Type B pancreatic cell (in vitro differentiated cells): ENCODE measurements at places on chromosomes 11 and 22.
A peak's percentile ranks its signal among the peaks of the same experiment; 100 is the strongest.

DNA sequence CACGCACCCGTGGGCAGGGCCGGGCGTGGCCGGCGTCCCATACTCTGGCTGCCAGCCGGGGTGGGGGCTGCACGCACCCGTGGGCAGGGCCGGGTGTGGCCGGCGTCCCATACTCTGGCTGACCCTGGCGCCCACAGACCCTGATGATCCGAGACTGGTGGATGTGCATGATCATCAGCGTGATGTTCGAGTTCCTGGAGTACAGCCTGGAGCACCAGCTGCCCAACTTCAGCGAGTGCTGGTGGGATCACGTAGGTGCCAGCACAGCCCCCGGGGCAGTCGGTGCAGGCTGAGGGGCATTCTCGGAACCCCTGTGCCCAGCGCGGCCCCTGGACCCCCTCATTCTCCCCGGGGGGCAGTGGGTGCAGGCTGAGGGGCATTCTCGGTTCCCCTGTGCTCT lies 19.0 kb downstream of the RNH1 start:
- no peak for DNase-seq
- H3K27me3 ChIP-seq, result no peaks in the 10 kb centered on the region
- H3K36me3 ChIP-seq, result peaks cover 5% of the 10 kb centered on the region

- DNase-seq, result no peak
- H3K4me3 ChIP-seq, result peak overlapping the region; percentile 40
- peaks cover 41% of the 10 kb centered on the region for H3K4me1 ChIP-seq
Observed at GRCh38 chr11:82996966-82997606, 74.6 kb downstream of the RAB30 start.

DNA sequence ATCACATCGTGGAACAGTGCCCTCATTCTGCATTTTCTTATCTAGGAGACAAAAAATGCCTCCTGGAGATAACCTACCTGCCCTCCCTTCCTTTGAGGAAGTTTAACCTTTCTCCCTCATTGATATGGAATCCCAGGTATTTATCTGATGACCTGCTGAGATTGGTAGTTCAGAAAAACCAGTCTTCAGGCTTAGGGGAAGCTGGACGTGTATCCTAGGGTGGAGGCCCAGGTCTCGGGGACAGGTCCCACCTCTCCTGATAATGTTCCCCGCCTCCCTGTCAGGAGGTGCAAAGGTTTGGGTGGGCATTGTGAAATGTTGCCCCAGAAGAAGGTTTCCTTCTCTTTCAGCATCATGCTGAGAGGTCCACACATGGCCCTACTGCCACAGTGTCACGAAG lies 186.9 kb upstream of the NAV2 start:
- peaks cover 4% of the 10 kb centered on the region for H3K27me3 ChIP-seq
- H3K36me3 ChIP-seq, result no peaks in the 10 kb centered on the region
- DNase-seq, result no peak
- H3K4me3 ChIP-seq, result no peak overlapping the region
- H3K4me1 ChIP-seq, result peaks cover 38% of the 10 kb centered on the region

DNA sequence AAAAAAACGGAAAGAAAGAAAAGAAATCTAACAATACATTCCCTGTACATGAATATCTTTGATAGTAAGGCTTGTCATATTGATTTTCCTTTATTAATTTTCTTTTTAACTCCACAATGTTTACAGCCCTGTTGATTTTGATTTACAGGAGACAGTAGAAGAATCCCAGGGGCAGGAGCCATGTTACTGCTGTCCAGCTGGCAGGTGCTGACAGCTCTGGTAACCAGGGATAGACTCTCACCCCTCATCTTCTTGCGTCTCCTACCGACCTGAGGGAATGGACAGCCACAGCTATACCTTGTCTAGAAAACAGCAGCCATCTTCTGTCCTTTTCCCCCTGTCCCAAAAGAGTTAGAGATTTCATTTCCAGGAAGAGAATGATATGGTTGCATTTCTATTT lies 37.4 kb downstream of the PRDM10 start:
- DNase-seq, result no peak
- no peak overlapping the region for H3K27ac ChIP-seq
- no peaks in the 10 kb centered on the region for H3K27me3 ChIP-seq
- peaks cover 15% of the 10 kb centered on the region for H3K4me1 ChIP-seq
- peaks cover 7% of the 10 kb centered on the region for H3K36me3 ChIP-seq
- H3K4me3 ChIP-seq, result no peak overlapping the region

GRCh38 chr22:43182118-43182517 lies 4.8 kb downstream of the TTLL12 start:
- H3K4me1 ChIP-seq, result peaks cover 10% of the 10 kb centered on the region
- H3K27ac ChIP-seq, result no peak overlapping the region

- no peaks in the 10 kb centered on the region for H3K36me3 ChIP-seq
- H3K27me3 ChIP-seq, result peaks cover 19% of the 10 kb centered on the region
- DNase-seq, result no peak
- H3K4me3 ChIP-seq, result peak overlapping the region; percentile 79
- peak overlapping the region; percentile 49 for H3K27ac ChIP-seq
Observed at GRCh38 chr22:39149915-39150847, 2.3 kb downstream of the CBX7 start.

GRCh38 chr11:78740199-78741071 lies 165.8 kb upstream of the NARS2 start:
- no peak for DNase-seq
- peaks cover 4% of the 10 kb centered on the region for H3K4me1 ChIP-seq

DNA sequence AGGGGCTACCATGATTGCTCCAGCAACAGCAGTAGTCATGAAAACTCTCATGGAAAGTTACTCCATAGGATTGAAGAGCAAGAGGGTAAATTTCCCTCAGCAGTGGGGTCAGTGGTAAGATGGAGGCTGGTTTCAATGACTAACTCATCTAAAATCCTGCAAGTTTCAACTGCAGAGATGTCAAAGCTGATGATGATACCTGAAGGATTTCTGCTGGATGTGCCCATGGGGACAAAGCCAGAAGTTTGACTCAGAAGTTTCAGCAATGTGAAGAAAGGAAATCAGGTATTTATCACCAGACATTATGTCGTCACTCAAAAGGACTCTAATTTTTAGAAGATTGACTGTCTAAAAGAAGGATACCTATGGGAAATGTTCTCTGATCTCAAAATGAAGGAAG lies 29.1 kb downstream of the RAB38 start:
- peaks cover 15% of the 10 kb centered on the region for H3K36me3 ChIP-seq
- no peak overlapping the region for H3K4me3 ChIP-seq
- no peak for DNase-seq
- no peaks in the 10 kb centered on the region for H3K4me1 ChIP-seq
- H3K27ac ChIP-seq, result no peak overlapping the region

DNA sequence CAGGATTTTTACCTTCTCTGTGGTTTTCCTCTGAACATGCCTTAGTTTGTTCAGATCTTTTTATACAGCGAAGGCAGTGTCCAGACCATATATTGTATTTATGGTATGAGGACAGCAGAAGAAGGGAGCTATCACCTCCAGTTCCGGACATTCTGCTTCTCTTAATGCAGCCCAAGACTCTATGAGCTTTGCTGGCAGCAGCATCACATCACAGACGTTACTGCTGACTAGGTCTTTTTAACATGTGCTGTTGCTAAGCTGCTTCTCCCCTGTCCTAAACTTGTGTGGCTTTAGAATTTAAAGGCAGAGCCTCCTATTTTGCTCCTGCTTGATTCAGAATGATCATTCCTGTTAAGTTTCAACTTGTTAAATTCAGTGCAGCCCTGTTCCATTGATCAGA lies 13.4 kb downstream of the MICAL2 start:
- H3K36me3 ChIP-seq, result no peaks in the 10 kb centered on the region
- no peak overlapping the region for H3K4me3 ChIP-seq
- H3K27me3 ChIP-seq, result peaks cover 8% of the 10 kb centered on the region
- peaks cover 12% of the 10 kb centered on the region for H3K4me1 ChIP-seq
- no peak for DNase-seq

- H3K36me3 ChIP-seq, result no peaks in the 10 kb centered on the region
- no peaks in the 10 kb centered on the region for H3K4me1 ChIP-seq
- no peak for DNase-seq
- no peak overlapping the region for H3K4me3 ChIP-seq
- H3K27ac ChIP-seq, result no peak overlapping the region
Observed at GRCh38 chr11:117128289-117128688, 15.8 kb upstream of the PAFAH1B2 start.

DNA sequence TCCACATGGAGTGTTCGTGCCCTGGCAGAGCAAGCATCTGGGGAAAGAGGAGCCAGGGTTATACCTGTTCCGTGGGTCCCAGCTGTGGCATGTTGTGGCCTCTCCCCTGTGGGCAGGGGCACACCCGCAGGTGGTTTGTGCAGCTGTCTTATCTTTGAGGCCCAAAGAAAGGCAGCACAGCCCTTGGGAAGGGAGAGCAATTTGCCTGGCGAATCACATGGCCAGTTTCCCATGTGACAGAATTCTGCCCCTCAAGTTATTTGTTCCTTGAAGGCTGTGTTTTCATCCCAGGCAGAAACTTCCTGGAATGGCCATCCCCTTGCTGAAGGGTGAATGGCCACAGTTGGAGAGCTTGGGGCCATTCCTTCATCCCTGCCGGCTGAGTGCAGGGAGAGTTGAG lies 16.4 kb upstream of the COX8A start:
- no peaks in the 10 kb centered on the region for H3K4me1 ChIP-seq
- H3K4me3 ChIP-seq, result no peak overlapping the region
- no peaks in the 10 kb centered on the region for H3K27me3 ChIP-seq
- peak overlapping the region; percentile 56 for H3K27ac ChIP-seq

DNA sequence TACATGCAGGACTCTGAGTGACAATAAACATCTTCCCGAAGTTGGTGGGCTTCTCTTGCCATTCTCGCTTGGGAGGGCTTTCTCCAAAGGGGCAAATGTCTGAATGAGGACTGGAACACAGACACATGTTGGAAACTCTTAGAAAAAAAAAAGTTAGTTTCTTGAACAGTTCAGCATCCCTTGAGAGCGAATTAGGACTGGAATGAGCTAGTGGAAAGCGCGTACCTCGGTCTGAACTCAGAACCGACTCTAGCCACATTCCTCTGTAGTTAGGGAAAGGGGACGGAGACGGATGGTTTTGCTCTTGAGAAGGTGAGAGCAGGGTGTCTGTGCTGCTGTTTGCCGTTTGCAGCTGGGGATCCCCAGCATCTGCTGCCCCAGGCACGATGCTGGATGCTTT lies 517.3 kb downstream of the TBC1D22A start:
- H3K27me3 ChIP-seq, result peaks cover 2% of the 10 kb centered on the region
- no peaks in the 10 kb centered on the region for H3K36me3 ChIP-seq
- H3K27ac ChIP-seq, result no peak overlapping the region
- H3K4me3 ChIP-seq, result no peak overlapping the region
- no peaks in the 10 kb centered on the region for H3K4me1 ChIP-seq

DNA sequence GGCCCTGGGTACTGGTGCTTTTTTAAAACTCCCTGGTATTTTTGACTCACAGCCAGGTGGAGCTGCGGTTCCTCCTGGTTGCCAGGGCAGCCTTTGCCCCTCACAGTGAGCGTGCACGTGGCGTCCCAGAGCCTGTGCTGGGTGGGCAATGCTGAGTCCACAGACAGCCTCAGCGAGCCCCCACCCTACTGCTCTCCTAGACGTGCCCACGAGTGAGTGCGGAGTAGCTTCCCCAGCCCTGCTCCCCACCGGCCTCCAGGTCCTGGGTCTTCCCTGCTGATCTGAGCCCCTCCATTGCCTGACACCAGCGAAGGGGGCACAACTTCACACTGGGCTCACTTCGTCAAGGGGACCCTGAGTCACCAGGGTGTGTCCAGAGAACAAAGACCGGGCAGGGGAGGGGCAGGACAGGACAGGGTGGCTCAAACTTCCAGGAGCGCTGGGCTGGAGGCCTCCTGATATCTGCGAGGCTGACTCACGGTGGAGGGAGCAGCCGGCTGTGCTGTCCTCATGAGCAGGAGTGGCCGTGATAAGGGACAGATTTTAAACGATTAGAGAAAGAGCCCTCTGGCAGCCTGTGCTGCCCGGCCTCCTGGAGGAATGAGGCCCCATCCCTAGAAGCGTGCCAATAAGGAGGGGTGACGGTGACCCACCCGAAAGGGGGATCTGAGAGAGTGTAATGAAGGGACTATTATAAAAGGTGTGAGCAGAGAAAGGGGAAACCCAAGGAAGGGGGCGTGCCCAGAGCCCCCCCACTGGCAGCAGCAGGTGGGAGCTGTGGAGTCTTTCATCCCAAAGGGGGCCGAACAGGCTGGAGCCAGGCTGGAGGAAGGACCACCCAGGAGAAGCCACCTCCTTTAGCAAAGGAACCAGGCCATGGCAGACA lies 129.3 kb upstream of the FGF3 start:
- peaks cover 13% of the 10 kb centered on the region for H3K27me3 ChIP-seq
- H3K4me1 ChIP-seq, result peaks cover 16% of the 10 kb centered on the region
- H3K27ac ChIP-seq, result peak overlapping the region; percentile 97
- H3K36me3 ChIP-seq, result no peaks in the 10 kb centered on the region
- H3K4me3 ChIP-seq, result peak overlapping the region; percentile 72
- no peak for DNase-seq

DNA sequence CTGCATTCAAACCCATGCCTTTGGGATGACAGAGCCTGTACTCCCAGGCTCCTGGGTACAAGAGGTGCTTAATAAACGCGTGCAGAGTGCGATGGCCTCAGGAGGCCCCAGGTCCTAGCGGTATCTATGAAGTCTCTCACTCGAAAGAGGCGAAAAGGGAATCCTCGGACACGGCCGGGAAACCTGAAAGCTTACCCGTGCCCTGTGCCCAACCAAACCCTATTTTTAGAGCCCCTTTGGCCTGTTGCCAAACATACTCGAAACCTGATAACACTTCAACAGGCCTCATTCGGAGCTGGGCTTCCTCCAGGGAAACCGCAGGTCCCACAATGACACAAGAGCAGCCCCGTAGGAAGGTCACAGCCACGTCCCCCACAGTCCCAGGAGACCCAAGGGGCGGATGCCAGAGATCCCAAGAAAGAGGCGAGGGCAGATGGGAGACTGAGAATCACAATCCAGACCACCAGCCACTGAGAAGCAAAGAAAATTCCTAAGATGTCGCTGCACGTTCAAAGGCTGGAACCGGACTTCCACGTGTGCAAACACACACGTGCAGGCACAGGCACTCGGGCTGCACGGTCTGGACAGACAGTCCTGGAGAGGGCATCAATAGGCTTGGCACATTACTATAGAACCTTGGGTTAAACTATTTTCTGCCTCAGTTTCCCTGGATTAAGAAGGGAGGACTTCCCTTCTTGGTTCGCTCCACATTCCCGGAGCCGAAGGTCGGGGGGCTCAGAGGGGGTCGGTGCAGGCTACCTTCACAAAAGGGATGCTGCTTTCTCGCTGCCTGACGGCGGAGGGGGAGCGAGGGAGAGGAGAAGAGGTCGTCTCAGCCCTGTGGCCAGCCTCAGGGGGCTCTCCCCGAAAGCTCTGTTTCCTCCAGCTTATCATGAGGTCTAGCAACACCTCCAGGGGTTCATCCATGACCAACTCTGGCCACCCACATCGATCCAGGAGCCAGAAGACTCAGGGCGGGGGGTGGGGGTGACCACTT lies 8.2 kb downstream of the PDGFB start:
- H3K27ac ChIP-seq, result peak overlapping the region; percentile 61
- no peak overlapping the region for H3K4me3 ChIP-seq
- peaks cover 56% of the 10 kb centered on the region for H3K4me1 ChIP-seq
- H3K36me3 ChIP-seq, result no peaks in the 10 kb centered on the region

DNA sequence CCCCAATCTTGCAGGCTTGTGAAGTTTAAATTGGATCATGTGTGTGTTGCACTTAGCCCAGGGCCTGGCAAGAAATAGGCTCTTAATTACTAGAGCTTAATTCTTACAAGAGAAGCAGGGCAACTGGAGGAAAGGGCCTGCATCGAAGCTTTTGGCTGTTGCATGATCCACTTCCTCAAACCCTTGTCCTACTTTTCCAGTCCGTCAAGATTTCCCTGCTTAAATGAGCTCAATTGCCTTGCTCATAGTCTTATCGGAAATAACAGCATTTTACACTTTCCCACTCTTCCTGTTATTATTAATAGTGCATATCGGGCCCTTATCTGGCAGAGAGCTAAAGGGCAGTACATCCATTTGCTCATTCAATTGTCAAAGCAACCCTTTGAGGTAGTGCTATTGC lies 18.1 kb downstream of the DTX4 start:
- H3K4me1 ChIP-seq, result peaks cover 23% of the 10 kb centered on the region
- DNase-seq, result no peak
- no peaks in the 10 kb centered on the region for H3K27me3 ChIP-seq
- H3K27ac ChIP-seq, result peak overlapping the region; percentile 66
- peaks cover 49% of the 10 kb centered on the region for H3K36me3 ChIP-seq
